Fibroblast of lung (primary cell): ENCODE measurements at places on chromosomes 5 and 9. TPM values are rescaled to one million over a fixed set of nuclear protein-coding genes. Genes with fewer than 3 reads are reported as not detected.
A peak's percentile ranks its signal among the peaks of the same experiment; 100 is the strongest.

DNA sequence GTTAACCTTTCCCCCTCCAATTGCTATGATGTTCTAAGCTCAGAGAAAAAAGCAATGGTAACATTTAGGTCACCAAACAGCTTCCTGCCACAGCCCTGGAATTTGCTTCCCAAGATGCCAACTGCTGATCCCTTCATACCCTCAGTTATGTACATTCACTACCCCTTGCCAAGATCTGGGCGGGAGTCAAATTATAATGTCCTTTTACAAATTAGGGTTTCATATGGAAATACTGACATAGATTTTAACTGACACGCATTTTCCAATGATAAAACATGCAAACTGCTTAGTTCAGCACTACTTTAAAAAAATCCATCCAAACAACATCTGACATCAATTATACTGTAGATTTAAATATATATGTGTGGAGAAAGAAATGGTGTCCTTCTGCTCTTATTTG lies 5.0 kb downstream of the LOX start:
- no peaks in the 10 kb centered on the region for H3K27me3 ChIP-seq
- H3K36me3 ChIP-seq, result peaks cover 7% of the 10 kb centered on the region
- no peak for DNase-seq
- no peak overlapping the region for H3K4me3 ChIP-seq

SPATA31C2 gene
- total RNA-seq, result not detected in 2 replicates

GRCh38 chr9:18520416-18521047 lies 46.6 kb downstream of the ADAMTSL1 start:
- no peak overlapping the region for H3K4me3 ChIP-seq
- no peak overlapping the region for H3K27ac ChIP-seq
- DNase-seq, result peak; percentile 42
- H3K36me3 ChIP-seq, result no peaks in the 10 kb centered on the region
- no peaks in the 10 kb centered on the region for H3K4me1 ChIP-seq

DNA sequence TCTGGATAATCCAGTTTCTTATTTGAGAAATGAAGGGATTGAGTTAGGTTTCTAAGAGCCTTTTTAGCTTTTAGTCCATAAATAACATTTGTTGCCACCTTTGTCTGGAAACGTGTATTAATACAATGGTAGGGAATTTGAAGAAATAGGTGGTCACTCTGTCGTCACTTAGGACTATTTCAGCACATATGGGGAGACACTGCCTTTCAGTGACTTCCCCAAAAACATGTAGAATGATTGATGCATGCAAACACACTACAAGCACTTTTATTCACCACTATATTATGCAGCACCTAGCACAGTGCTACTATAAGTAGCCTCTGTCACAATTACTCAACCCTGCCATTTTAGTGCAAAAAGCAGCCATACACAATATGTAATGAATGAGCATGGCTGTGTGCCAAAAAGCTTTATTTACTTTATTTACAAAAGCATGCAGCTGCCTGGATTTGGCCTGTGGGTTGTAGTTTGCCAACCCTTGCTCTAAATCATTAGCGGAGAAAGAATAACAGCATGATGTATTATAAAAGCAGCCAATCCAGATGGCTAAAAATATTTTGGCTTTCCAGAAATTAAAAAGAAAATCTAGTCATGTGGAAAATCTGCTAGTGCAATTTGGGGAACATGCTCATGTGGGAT lies 154.2 kb upstream of the HMHB1 start:
- no peak overlapping the region for H3K4me3 ChIP-seq
- H3K27me3 ChIP-seq, result no peaks in the 10 kb centered on the region
- no peak for DNase-seq
- H3K4me1 ChIP-seq, result no peaks in the 10 kb centered on the region
- no peak overlapping the region for H3K27ac ChIP-seq

GRCh38 chr5:107604990-107605389 lies 65.7 kb downstream of the EFNA5 start:
- no peak overlapping the region for H3K27ac ChIP-seq
- no peak overlapping the region for H3K4me3 ChIP-seq
- DNase-seq, result peak; percentile 48
- peaks cover 5% of the 10 kb centered on the region for H3K4me1 ChIP-seq
- no peaks in the 10 kb centered on the region for H3K27me3 ChIP-seq
- no peaks in the 10 kb centered on the region for H3K36me3 ChIP-seq

KCNIP1 gene
- not detected in 2 replicates for total RNA-seq

- no peaks in the 10 kb centered on the region for H3K36me3 ChIP-seq
- DNase-seq, result peak; percentile 84
- peak overlapping the region; percentile 81 for H3K27ac ChIP-seq
- no peaks in the 10 kb centered on the region for H3K27me3 ChIP-seq
- peak overlapping the region; percentile 88 for H3K4me3 ChIP-seq
- H3K4me1 ChIP-seq, result peaks cover 9% of the 10 kb centered on the region
Observed at GRCh38 chr9:81686614-81687520, 2.5 kb downstream of the TLE1 start.

GRCh38 chr5:78008356-78008967 lies 232.3 kb upstream of the TBCA start:
- H3K27me3 ChIP-seq, result no peaks in the 10 kb centered on the region
- H3K4me3 ChIP-seq, result no peak overlapping the region
- peaks cover 6% of the 10 kb centered on the region for H3K4me1 ChIP-seq
- H3K36me3 ChIP-seq, result no peaks in the 10 kb centered on the region
- no peak overlapping the region for H3K27ac ChIP-seq
- DNase-seq, result peak; percentile 32
